ENCODE measurements at places on chromosomes 7 and 10.

- DNase-seq, result peak; percentile 76
These were observed 13.0 kb upstream of the TES start for GRCh38 chr7:116197360-116197759.

GRCh38 chr10:8044908-8045725 lies 9.4 kb upstream of the GATA3 start:
- DNase-seq, result no peak

- DNase-seq, result peak; percentile 33
These were observed 203.5 kb downstream of the RNLS start for GRCh38 chr10:88379575-88379974.

- DNase-seq, result no peak
These were observed 6.2 kb upstream of the SPOCK2 start for GRCh38 chr10:72094574-72094973.

GRCh38 chr10:89278900-89279392 lies 22.9 kb upstream of the IFIT2 start:
- DNase-seq, result no peak

DNA sequence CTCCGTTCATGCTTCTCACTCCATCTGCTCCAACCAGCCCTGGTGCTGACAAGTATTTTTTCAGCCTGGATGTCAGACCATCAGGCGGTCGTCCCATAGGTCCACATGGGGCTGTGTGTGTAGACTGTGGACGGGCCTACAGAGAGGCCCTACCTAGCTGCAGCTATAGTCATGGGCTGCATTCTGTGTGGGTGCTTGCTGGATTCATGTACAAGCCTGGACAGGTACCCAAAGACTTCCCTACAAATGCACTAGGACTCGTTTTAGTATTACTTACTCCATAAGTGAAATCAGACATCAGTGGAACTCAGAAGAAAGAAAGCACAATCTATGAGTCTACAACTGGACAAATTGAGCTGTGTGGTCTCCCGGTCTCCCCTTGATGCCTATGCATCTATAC lies 146.8 kb downstream of the PKD1L1 start:
- DNase-seq, result no peak

DNA sequence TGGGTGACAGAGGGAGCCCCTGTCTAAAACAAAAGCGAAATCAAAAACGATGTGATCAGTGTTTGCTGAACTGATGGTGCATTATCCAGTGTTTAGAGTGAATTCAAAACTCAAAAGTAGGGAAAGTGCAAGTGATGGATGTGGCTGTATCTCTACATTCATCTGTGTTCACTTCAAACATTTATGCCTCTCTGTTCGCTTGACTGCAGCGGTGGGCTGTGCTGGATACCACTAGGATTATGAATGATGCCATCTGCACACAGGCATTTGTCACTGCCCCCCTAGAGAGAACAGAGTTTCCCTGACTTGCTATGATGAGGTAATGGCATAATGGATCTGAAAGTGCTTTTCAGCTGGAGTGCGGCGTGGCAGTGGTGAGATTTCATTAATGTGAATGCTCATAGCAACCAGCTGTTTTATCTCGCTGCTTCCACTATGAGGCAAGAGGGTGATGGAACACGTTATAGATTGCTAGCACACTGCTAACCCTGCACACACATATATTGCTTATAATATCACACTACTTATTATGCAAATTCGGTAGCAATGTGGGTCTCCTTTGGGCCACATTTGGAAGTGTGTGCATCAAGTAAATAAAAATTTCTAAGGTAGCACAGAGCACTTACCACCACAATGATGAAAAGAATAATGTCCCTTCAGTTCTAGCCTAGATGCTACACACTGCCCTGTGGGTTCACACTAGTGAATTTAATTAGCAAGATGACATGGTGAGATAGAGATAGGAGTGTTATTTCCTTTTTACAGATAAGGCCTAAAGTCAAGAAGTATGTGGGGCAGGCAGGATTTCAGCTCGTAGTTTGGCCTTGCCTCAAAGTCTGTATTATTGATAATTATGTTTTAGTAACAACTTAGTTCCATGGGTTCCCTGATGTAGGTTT lies 164.7 kb downstream of the CAMK1D start:
- no peak for DNase-seq

- no peak for DNase-seq
These were observed 14.5 kb upstream of the GGCT start for GRCh38 chr7:30519122-30519521.

GRCh38 chr7:28349637-28350036 lies 62.7 kb upstream of the CREB5 start:
- DNase-seq, result no peak

GRCh38 chr7:101390901-101391301 lies 28.2 kb downstream of the COL26A1 start:
- no peak for DNase-seq

- DNase-seq, result no peak
These were observed 88.8 kb upstream of the PDE1C start for GRCh38 chr7:32158751-32159745.

DNA sequence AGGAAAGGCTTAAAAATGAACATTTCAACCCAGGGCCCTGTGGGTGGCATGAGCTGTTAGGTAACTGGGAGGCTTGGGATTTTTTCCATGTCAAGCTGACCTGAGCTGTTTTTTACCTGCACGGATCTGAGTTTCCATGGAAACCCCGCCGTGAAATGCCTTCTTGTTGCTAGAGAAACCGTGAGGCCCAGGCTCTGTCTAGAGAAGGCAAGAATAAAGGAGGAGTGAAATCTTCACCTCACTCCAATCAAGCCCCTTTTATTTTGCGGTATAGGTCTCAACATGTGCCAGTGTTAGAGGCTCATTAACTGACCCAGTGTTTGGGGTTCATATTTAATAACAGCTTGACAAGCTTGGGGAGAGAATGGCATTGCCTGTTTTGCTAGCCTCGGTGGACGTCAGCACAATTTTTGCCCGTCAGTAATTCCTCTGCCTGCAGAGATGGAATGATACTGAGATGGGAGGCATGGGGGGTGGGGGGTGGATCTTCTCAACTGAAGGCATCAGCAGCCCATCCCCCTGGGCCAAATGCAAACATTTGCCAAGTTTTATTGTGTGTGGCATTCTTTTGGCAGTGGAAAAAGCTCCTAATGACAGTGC lies 48.9 kb upstream of the PDCD4 start:
- DNase-seq, result no peak

DNA sequence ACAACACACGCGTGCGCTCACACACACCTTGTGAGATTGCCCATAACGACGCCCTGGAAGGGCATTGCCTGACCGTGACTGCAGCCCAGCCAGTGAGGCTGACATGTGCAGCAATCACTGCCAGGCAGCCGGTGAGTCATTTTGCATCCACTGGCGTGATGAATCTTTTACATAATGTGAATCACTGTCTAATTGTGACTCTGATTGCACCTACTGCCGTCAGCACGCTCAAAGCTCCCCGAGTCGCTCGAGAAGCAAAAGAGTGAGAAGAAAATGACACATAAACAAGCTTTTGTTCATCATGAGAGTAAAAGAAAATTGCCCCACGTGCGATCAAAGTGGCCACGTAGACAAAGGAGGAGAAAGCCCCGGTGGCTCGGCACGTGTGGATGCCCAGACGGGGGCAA lies 117.4 kb upstream of the PFKP start:
- DNase-seq, result peak; percentile 34

- DNase-seq, result no peak
These were observed 150.2 kb upstream of the EEPD1 start for GRCh38 chr7:36002900-36003299.

DNA sequence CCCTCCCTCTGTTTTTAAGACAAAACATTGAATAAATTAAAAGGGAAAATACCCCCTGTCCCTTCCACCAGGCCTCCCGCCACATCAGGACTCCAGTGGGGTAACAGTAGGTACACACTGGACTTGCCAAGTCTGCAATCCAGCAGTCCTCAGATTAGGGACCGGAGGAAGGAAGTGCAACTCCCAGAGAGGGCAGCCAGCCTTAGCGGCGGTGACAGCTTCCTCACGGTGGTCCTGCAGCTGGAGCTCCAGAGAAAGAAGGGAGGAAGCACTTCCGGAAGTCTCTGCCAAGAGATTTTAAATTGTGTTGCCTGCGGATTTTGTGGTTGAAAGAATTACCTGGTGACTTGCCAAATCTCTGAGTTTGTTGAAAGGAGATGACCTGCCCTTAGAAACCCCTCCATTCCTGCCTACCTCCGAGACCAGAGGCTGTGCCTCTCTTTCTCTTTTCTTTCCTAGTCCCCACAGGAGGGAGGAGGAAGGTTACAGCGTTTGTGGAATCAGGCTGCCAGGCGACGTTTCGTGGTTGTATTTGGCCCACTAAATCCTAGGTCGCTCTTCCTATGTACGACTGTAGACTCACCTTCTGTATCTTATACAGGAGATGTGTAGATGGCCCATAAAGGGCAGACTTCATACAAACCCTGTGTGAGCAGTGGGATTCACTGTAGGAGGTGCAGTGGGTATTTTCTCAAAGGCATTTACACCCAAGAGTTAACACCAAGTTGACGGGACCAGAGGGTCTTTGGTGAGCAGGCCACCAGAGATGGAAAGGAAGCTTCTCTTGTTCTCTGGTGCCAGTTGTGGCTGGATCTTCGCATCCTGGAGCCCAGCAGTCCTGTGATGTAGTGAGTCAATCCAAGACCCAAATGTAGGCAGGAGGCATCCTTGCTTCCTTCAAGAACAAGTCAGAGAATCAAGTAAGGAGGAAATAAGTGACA lies 77.9 kb downstream of the INSIG1 start:
- DNase-seq, result no peak

- no peak for DNase-seq
These were observed 26.6 kb downstream of the DUSP5 start for GRCh38 chr10:110524179-110524858.

GRCh38 chr10:79586933-79587332 lies 23.8 kb upstream of the SFTPA1 start:
- no peak for DNase-seq

DNA sequence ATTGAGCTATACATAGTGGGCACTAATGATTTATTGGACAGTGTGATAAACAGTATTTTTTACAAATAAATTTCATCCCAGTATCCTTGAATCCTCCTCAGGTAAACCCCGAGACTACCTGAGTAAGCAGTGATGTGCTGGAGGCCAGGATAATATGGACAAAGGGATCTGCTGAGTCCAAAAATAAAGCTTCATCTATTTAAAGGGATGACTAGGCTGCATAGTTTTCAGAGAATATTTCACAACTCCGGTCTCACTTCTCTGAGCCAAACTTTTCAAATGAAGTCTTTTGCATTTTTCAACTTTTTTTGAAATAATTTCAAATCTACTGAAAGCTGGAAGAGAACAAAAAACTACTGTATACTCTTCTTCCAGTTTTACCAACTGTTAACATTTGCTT lies 2.5 kb downstream of the ACTR3B start:
- peak; percentile 46 for DNase-seq

DNA sequence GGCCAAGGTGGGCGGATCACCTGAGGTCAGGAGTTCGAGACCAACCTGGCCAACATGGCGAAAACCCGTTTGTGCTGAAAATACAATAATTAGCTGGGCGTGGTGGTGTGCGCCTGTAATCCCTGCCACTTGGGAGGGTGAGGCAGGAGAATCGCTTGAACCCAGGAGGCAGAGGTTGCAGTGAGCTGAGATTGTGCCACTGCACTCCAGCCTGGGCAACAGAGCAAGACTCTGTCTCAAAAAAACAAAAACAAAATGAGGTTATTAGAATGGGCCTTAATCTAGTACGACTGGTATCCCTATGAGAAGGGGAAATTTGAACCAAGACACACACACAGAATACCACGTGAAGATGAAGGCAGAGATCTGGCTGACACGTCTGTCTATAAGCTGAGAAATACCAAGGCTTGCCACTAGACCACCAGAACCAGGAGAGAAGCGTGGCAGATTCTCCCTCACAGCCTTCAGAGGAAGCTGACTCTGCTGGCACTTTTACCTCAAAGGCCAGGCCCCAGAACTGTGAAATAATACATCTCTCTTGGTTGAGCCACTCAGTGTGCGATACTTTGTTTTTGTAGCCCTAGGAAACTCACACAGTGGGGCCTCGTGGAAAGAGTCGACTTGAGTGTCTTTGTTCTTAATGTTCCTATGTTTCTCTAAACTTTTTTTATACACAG lies 59.6 kb downstream of the TMEM209 start:
- no peak for DNase-seq

DNA sequence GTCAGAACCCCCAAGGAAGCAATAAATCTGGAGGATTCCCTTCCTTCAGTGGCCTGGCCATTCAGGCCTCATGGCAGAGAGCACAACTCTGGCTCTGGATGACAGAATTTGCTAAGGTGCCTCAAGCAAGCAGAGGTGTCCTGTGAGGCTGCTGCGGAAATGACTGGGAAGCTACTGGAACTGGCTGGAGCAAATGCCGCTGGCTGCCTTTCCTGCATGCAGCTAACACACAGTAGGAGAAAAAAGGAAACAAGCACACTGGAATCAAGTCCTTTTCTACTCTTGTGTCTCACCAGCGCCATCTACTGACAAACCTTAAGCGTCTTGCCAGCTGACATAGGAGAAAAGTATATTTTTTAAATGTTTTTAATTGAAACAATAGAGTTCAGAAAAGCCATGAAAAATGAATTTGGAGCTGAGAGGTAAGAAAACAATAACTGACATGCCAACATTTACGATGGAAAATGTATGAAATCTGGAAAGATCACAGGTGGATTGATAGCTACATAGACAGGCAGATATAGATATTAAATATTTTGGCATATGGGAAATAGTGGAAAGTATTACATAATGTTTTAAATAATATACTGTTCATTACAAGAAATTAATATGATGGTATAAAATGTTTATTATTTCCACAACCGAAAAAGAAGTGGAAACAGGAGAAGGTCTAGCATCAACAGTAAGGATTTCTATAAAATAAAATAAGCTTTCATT lies 951.6 kb downstream of the ANKRD7 start:
- peak; percentile 1 for DNase-seq

DNA sequence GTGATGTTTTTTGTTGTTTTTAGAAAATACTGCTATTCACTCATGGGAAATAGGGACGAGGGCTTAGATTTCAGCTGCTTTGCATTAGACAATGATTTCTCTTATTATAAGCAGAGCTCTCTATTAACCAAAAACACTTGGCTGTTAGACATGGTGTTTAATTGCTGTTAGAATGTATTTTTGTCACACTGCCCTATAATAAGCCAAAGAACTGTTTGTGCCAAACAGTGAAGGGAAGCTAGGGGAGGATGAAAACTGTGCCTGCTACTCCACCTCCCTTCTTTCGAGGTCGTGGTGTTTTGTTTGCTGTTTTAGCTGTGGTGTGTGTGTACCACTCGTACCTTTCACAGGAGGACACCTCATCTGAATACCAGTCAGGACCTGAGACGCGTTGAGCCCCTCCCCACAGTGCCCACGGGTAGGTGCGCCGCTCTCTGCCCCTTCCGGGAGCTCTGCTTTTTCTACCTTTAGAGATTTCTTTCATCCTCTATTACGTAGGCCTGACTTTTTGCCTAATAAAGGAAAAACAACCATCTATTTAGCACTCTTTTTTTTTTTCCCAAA lies 57.9 kb downstream of the CUX1 start:
- DNase-seq, result no peak

Data from AG08395 (cell line).